ENCODE measurements at places on chromosomes 7 and 10.

- no peak for DNase-seq
These were observed 91.1 kb downstream of the MPP7 start for GRCh38 chr10:28211759-28212158.

DNA sequence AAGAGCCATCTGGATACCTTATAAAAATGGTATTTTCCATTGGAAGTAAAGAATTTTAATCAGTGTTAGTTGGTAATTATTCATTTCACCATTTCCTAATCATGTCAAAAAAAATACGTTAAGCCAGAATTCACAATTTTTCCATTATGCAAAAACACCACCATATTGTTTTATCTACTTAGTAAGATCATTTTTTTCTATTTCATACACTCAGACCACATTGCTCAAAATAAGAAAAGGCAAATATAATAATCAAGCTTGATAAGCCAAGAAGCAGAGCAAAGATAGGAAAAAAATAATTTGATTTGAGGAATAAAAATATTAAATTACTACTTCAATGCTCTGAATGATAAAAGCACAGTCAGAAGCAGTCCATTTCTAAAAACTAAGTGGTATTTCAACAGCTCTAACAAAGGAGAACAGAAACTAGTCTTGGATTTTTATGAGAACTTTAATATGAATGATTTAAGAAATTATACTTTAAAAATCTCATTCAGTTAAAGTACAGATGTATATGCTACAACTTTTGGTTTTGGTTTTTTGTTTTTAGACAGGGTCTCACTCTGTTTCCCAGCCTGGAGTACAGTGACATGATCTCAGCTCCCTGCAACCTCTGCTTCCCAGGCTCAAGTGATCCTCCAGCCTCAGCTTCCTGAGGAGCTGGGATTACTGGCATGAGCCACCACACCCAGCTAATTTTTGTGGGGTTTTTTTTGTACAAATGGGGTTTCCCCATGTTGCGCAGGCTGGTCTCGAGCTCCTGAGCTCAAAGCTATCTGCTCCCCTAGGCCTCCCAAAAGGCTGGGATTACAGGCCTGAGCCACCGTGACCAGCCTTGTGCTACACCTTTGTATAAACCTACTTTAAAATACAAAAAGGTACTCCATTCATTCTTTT, 46.6 kb downstream of the LRRN3 start:
- no peak for DNase-seq

DNA sequence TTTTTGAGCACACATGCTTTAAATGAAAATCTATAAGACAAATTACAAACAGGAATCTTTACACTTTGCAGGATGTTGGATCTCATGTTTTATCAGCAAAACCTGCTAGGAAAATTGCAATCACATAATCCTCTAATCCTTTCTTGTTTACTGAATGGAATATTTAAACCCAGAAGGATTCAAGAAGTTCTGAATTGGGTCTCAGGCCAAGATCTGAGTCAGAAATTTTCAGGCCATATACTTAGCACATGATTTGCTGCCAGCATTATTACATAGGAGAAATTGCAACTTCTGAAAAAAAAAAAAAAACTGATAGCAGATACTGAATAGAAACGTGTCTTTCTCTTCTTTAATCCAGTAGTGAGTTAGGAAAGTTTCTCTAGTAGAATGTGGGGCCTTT, 1005.3 kb upstream of the POT1 start:
- DNase-seq, result no peak

DNA sequence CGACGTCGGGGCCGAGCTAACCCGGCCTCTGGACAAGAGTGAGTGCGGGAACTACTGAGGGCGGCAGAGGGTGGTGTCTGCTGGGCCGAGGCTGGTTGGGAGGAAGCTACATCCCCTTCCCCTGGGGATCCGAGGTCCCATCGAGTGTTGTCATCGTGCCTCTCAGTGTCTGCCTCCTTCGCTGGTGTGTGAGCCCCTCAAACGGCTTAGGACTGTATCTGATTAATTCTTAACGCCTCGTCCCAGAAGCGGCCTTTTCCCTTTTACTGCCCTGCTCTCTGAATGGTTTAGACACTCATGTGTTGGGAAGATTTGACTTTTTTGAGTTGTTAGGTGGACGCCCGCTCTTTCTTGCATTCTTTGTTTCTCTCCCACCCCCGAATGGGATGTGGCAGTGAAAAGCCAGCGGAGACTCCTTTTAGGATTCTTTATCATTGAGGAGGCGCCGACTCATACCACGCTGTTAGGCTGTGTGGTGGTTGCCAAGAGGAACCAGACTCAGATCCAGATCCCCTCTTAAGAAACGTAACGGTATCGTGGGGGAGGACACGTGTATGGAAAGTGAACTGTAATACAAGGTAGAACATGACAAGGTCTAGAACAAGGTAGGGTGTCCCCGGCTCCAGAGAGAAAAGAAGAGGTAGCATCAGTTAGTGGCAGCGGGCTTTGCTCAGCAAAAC, 631 bp downstream of the SUPV3L1 start:
- no peak for DNase-seq

DNA sequence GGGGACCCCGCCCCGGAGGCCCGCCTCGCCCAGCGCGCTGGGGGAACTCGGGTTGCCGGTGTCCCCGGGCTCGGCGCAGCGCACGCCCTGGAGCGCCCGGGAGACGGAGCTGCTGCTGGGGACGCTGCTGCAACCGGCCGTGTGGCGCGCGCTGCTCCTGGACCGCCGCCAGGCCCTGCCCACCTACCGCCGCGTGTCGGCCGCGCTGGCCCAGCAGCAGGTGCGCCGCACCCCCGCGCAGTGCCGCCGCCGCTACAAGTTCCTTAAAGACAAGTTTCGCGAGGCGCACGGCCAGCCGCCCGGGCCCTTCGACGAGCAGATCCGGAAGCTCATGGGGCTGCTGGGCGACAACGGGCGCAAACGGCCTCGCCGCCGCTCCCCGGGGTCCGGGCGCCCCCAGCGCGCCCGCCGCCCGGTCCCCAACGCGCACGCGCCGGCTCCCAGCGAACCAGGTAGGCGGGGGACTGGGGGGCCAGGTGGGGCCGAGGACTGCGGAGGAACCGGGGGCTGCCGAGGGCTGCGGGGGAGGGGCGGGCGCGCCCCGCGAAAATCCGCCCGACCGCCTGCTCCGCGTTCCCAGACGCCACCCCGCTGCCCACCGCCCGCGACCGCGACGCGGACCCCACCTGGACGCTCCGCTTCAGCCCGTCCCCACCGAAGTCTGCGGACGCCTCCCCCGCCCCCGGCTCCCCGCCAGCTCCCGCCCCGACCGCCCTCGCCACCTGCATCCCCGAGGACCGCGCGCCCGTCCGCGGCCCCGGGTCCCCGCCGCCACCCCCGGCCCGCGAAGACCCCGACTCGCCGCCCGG, 574 bp downstream of the UTF1 start:
- DNase-seq, result no peak

GRCh38 chr7:37489703-37490102, 41.0 kb upstream of the ELMO1 start:
- DNase-seq, result no peak

Measured in activated CD8-positive, alpha-beta memory T cell treated with anti-CD3 and anti-CD28 coated beads for 4 hours (primary cell).